ENCODE measurements at places on chromosomes 12 and 14.

DNA sequence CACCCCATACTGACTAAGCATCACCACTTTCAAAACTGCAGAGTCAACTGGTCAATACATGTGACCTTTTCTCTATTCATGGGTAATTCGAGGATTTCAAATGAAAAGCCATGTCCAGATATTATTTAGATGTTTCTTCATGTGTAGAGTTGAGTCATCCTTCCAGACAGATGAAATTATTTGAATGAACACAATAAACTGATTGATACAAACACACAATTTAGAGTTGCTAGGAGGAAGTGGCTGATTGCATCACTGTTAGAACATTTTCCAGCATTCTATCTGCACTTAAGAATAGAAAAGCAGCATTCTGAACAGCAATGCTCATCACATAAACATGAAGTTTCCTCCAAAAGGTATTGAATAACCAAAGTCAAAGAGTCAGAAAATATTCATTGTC is 273.5 kb upstream of the SOX5 start:
- DNase-seq = no peak

GRCh38 chr12:57590864-57591781 is at the start of gene PIP4K2C:
Gene PIP4K2C (plus strand): TSS chr12:57591192. CDS start chr12:57591290, 98 bp downstream.
- DNase-seq = peak; percentile 100

DNA sequence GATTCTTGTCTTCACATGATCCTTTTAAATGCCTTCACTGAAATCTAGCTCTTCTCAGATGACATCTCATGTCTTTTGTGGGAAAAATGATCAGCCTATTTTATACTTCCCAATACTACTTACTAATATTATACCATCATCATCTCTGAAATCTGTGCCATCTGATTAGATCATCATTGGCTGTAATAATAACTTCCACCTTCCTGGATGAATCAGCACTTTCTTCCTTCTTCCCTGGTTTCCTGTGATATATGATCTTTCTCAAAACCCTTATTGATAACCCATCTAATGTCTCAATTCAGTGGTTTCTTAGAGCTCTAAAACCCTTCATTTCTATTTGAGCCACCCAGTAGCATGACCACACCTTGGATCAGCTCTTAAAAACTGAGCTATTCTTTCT is 30.9 kb downstream of the GPR137C start:
- no peak for DNase-seq

GRCh38 chr12:117228239-117228638 is 38.0 kb upstream of the FBXO21 start:
- no peak for DNase-seq

GRCh38 chr12:7837366-7837765 is 35.3 kb downstream of the SLC2A14 start:
- DNase-seq = no peak

All from T1000 (cell line).